ENCODE measurements at places on chromosomes 11 and 22.

GRCh38 chr11:28976801-28977145 lies 868.6 kb downstream of the METTL15 start:
- DNase-seq: no peak

- no peak for DNase-seq
Observed at GRCh38 chr11:78449866-78450265, 32.2 kb upstream of the GAB2 start.

GRCh38 chr22:17748555-17749353 lies 25.5 kb downstream of the BID start:
- DNase-seq: no peak

- no peak for DNase-seq
Observed at GRCh38 chr11:124900464-124900863, 2.8 kb upstream of the ROBO4 start.

GRCh38 chr11:72439455-72439854 lies 5.1 kb upstream of the CLPB start:
- no peak for DNase-seq

GRCh38 chr11:90243534-90243933 lies 20.7 kb upstream of the CHORDC1 start:
- no peak for DNase-seq

- DNase-seq: no peak
Observed at GRCh38 chr11:92329137-92329536, 104.5 kb downstream of the FAT3 start.

DNA sequence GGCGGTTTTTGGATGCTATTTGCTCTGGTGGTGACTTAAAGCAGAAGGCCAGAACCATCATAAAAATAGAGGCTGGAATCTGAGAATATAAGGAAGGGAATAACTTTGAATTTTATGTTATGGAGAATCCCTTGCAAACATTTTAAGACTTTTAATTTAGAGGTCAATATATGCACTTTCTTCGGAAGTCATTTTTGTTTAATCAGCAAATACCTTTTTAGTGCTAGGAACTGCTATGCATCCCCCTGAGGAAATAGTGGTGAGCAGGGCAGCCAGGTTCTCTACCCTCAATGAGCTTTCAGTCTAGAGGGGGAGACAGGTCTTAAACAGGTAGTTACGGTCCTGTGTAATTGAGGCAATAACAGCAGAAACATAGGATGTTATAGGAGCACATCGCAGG lies 266.5 kb upstream of the MPPED2 start:
- no peak for DNase-seq

DNA sequence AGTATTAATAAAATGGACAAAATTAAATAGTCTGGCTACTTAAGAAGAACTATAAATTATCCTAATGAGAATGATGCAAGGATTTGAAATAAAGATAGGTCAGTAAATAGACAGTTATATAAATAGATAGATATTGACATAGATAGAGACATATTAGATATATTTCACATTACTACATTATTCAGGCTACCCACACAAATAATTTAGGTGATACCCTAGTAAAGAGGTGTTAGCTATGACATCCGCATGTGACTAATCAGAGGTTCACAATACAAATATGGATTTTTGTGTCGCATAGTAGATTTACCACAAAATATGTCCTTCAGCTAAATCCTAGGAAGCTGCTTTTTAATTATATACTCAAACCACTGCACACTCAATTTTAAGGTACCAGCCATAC lies 729.0 kb upstream of the ANO3 start:
- no peak for DNase-seq

DNA sequence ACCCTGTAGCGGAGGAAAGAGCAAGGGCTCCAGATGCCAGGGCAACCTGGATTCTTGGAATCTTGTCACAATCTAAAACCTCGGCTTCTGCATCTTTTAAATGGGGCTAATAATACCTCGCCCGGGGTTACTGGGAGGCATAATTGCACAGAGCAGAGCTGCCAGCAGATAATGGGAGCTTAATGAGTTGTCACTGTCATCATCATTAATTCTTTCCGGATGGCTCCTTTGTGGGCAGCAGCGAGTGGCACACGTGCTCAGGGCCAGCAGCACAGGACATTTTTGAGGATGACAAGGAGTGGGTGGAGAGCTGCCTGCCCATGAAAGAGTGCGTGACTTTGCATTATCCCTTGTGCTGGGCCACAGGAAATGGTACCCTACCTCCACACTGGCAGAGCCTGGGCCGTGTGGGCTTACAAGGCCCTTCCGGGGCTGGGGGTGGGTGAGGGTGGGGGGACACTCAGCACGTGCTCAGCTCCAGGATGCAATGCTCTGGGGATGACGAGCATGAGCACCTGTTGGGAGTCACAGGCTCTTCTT lies 5.7 kb downstream of the PDGFB start:
- no peak for DNase-seq

DNA sequence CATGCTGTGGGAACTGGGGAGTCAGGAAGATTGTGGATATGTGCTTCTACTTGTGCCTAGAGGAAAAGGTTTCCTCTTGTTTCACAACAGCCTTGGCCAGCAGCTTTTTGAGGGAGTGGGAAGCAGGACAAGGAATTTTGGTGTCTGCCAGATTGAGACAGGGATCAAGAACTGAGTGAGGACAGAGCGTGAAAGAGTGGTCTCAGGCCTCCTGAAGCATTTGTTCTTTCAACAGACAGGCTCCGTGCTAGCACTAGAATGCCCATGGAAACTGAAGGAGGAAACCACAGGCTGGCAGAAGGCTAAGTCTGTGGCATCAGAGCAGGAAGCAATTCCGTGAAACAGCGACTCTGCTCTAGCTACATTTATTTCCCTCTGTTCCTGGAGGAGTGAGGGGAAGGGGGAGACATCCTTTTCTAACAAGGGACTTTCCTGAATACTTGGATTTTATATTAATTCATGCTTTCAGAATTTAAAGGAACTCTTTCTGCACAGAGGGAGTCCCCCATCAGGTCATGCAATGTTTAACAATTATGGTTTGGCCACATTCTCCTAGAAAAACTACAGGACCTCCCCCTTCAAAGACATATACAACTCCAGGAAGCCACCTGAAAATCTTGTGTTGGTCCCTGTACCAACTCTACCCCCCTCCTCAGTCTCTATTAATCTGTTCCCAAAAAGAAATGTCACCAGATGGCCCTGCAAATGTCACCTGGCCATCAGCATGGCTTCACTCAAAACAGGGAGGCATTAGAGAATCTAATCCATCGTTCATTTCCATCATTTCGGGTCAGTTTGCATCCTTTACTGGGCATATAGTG lies 96.1 kb downstream of the SYT9 start:
- DNase-seq: no peak

DNA sequence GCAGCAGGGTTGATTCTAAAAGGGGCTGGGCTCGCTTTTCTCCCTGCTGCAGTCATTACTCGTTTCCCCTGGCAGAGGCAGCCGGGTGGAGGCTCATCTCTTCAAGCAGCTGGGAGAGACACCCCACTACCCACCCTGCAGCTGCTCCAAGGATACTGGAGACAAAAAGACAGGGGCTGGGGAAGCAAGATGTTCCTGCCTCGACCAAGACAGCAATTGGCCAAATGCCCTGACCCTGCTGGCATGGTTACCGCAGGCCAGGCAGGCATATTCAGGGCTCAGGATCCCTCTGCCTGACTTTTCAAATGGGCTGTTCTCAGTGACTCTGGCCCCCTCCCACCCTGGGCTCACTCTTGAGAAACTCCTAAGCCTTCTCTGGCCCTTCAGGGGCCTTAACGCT lies 6.8 kb upstream of the RGL4 start:
- DNase-seq: no peak

- no peak for DNase-seq
Observed at GRCh38 chr11:30019481-30019880, 2.7 kb upstream of the KCNA4 start.

DNA sequence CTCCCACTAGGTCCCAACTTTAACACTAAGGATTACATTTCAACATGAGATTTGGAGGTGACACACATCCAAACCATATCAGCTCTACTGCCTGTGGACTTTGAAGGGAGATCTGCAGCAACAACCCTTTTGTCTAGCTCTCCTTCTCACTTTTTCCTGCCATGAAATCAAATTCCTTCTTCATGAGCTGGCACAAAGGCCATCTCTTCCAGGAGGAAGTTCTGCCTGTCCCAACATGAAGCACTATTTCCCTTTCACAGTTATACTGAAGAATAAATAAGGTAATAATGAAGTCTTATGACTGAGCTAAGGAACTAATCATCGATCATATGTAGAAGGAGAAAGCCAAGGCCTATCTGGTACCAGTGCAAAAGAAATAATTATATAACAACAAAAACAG lies 253.5 kb upstream of the TENM4 start:
- DNase-seq: no peak

DNA sequence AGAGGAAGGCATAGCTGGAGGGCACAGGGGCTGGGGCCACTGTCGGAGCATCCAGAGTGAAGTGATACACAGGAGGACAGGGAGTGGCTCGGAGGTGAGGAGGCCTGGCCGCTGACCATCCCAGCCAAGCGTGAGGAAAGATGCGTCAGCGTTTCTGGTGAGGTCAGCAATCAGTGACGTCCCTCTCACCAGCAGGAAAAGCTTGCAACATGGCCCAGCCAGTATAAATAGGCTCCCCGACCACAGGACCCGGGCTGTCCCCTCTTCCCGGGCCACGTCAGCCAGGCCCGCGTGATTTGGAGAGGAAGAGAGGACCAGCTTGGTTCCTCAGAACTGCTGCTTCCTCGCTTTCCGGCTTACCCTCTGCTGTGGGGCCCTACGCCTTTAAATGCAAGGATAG lies 4.2 kb upstream of the OSM start:
- no peak for DNase-seq

DNA sequence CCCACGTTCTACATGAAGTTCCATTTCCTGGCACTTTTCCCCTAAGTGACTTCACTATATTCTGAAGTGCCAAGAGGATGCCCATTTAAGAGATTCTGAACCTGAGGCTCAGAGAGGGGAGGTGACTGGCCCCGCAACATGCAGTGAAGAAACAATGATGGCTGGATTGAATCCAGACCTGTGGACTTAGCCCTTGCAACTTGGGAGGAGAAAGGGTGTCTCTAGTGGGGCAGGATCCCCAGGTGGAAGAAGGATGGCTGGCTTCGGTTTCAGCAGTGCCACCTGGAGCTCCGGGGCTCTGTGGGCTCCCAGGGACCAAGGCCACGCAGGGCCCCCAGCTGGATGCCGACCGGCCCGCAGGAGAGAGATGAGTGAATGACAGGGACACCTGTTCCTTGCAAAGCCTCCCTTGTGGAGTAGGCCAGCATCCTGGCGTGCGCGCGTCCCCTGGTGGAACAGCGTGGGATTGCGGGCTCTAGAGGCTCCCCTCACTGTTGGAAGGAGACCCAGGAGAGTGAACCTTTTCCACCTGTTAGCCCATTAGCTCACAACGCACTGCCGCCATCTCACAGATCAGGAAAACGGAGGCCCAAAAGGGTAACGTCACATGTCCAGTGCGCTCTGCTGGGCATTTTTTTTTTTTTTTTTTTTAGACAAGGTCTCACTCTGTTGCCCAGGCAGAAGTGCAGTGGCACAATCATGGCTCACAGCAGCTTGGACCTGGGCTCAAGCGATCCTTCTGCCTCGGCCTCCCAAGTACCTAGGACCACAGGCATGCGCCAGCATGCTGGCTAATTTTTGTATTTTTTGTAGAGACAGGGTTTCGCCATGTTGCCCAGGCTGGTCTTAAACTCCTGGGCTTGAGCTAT lies 104.7 kb downstream of the KIAA1671 start:
- peak; percentile 62 for DNase-seq

DNA sequence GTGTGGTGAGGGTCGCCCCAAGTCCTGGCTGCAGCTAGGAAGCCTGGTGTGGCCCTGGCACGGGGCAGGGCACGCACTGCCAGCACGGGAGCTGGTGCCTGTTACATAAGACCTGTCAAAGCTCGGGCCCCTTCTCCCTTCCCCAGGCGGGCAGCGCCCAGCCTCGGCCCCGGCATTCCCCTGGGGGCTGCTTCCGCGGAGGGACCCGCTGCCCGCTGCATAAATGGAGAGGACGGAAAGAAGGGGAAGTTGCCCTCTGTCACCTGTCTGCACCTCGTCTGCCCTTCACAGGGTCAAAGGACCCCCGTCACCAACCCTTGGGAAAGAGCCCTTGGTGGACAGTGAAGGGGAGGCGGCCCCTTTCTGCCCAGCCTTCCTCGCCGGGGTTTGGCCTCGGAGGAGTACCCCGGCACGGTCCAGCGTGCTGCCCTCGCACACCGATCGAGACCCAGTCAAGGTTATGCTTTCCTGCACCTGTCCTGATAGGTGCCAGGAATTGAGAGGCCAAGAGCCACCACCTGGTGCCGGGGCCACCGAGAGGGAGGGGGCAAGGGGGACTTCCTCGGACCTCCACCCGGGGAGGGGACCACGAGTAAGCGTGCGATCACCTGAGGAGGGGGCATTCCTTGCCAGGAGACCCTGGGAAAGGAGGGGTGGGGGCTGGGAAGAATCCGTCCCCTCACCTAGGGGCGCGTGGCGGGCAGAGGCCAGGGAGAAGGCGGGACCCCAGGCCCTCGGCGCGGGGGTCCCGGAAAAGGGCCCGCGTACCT lies 16.8 kb upstream of the MFRP start:
- no peak for DNase-seq

DNA sequence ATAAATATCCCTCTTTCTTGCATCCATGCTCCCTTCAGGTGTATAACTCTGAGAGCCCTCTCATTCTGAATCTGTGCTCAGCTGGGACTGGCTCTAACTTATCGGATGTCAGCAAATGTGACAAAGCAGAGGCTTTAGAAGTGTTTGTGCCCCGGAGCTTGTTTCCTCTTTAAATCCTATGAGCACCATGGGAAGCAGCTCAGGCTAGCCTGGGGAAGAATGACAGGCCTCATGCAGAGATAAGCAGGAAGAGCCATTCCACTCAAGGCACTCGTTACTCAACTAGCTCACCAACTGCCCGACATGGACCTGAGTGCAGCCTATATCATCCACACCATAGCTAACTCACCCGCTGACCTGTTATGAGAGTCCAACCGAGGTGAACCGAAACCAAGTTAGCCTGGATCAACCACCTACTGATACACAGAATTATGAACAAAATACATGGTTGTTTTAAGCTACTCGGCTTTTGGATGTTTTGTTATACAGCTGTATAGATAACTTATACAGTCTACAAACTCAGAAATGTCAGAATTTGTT lies 990.7 kb downstream of the NTM start:
- no peak for DNase-seq

GRCh38 chr11:85310479-85310878 lies 316.7 kb downstream of the DLG2 start:
- no peak for DNase-seq

DNA sequence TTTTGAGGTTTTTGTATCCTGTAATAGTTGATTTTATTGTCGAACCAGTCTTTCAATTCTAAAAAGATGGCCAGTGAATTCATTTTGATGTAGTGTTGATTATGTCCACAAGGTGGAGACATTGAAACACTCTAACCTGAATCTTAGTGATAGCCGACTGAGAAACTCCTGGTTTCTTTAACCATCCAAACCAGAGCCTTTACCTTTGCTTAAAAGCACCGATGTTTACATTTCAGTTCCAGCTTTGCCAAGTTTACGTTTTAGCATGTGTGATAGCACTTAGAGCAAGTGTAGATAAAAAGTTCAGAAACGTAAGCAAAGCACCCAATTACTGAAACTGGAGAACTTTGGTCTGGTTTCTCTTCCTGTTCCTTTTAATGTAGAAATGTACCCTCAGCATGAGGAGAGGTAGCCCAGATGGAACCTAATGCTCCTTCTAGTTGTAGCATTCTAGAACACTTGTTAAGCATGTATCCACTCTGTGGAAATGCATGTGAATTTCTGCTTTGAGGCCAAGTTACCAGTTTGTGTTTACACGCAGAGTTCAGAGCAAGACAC lies 208.6 kb downstream of the DBX1 start:
- no peak for DNase-seq

GRCh38 chr11:103872748-103873147 lies 163.7 kb upstream of the DDI1 start:
- no peak for DNase-seq

Measured in aorta (tissue), 5 donors.